ENCODE measurements at places on chromosomes 5 and 9. TPM values are rescaled to one million over a fixed set of nuclear protein-coding genes. Genes with fewer than 3 reads are reported as not detected.

- H3K4me3 ChIP-seq, result no peak overlapping the region
- H3K4me1 ChIP-seq, result no peaks in the 10 kb centered on the region
- H3K36me3 ChIP-seq, result no peaks in the 10 kb centered on the region
- H3K27me3 ChIP-seq, result no peaks in the 10 kb centered on the region
- DNase-seq, result peak; percentile 60
Measured at GRCh38 chr9:91082731-91083130, 279.0 kb downstream of the AUH start.

- H3K27me3 ChIP-seq, result no peaks in the 10 kb centered on the region
- H3K27ac ChIP-seq, result no peak overlapping the region
- H3K36me3 ChIP-seq, result no peaks in the 10 kb centered on the region
- no peaks in the 10 kb centered on the region for H3K4me1 ChIP-seq
- H3K4me3 ChIP-seq, result no peak overlapping the region
- DNase-seq, result no peak
Measured at GRCh38 chr5:95448789-95449188, 57.6 kb downstream of the FAM81B start.

GRCh38 chr5:133482028-133482427 lies 130.3 kb downstream of the FSTL4 start:
- no peak overlapping the region for H3K4me3 ChIP-seq
- DNase-seq, result no peak
- no peaks in the 10 kb centered on the region for H3K4me1 ChIP-seq
- no peaks in the 10 kb centered on the region for H3K36me3 ChIP-seq
- H3K27me3 ChIP-seq, result no peaks in the 10 kb centered on the region
- no peak overlapping the region for H3K27ac ChIP-seq

GRCh38 chr5:173785866-173786265 lies 102.3 kb upstream of the CPEB4 start:
- H3K36me3 ChIP-seq, result no peaks in the 10 kb centered on the region
- H3K27me3 ChIP-seq, result no peaks in the 10 kb centered on the region
- no peak overlapping the region for H3K4me3 ChIP-seq
- H3K4me1 ChIP-seq, result no peaks in the 10 kb centered on the region
- no peak for DNase-seq
- no peak overlapping the region for H3K27ac ChIP-seq

GRCh38 chr9:4596165-4596922 lies 65.8 kb upstream of the PLPP6 start:
- no peaks in the 10 kb centered on the region for H3K27me3 ChIP-seq
- H3K27ac ChIP-seq, result peak overlapping the region; percentile 42
- DNase-seq, result no peak
- no peaks in the 10 kb centered on the region for H3K36me3 ChIP-seq

GRCh38 chr9:134453776-134454475 lies 127.7 kb downstream of the RXRA start:
- H3K27ac ChIP-seq, result no peak overlapping the region
- H3K36me3 ChIP-seq, result no peaks in the 10 kb centered on the region
- H3K4me1 ChIP-seq, result peaks cover 10% of the 10 kb centered on the region

Gene CDKN2AIPNL
- total RNA-seq, result 24.5 TPM

Gene FAM169A
- 26.5 TPM for total RNA-seq

Gene PCDHGA2
- total RNA-seq, result 3.2 TPM

Gene CDKN2B
- 11.8 TPM for total RNA-seq

Gene LTC4S
- 4.1 TPM for total RNA-seq

All from uterus (tissue), 4 donors.